ENCODE measurements at places on chromosomes 4 and X.

- peak; percentile 32 for DNase-seq
Measured at GRCh38 chr4:76420762-76421581, at the start of gene CCDC158. CCDC158 (minus strand) TSS chr4:76421141; CDS start chr4:76403207, 17,934 bp downstream.

- no peak for DNase-seq
Measured at GRCh38 chr4:81740487-81740886, 268.8 kb upstream of the RASGEF1B start.

- peak; percentile 3 for DNase-seq
Measured at GRCh38 chr4:113248320-113248719, 198.9 kb downstream of the ANK2 start.

DNA sequence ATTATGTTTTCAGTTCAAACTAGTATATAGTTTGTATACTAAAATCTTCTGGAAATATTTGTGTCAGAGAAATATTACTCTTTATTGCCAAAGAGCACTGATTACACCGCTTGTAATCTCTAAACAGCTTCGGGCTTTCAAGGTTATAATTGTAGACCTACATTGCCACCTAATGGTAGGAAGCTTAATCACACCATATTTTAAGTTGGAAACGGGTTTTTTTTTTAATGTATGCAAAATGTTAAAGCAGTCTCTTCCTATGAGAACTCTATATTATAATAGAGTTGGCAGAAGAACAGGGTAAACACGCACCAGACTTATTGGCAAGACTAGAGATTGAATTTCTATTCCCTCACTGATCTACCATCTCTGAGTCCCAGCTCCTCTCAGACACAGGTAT, 19.5 kb upstream of the NFXL1 start:
- peak; percentile 55 for DNase-seq

- DNase-seq: no peak
Measured at GRCh38 chrX:95382799-95383198, 1301.8 kb upstream of the DIAPH2 start.

GRCh38 chr4:79854856-79855502, 218.1 kb downstream of the ANTXR2 start:
- peak; percentile 49 for DNase-seq

DNA sequence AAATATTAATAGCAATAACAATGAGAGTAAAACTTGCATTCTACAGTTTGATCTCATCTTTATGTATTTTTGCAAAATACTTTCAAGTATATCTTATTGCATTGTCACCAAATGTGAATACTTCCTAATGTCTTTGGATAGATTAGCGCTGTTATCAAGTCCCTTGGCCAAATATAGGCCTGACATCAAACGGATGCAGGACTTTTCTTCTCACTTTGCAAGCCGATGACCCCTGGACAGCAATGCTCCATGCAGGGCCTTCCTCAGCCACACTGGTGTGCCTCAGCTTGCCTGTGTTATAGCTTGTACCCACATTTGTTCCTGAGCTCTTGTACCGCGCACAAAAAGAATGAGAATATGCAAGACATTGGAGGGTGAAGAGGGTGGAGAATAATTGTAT, 18.0 kb upstream of the NMU start:
- no peak for DNase-seq

DNA sequence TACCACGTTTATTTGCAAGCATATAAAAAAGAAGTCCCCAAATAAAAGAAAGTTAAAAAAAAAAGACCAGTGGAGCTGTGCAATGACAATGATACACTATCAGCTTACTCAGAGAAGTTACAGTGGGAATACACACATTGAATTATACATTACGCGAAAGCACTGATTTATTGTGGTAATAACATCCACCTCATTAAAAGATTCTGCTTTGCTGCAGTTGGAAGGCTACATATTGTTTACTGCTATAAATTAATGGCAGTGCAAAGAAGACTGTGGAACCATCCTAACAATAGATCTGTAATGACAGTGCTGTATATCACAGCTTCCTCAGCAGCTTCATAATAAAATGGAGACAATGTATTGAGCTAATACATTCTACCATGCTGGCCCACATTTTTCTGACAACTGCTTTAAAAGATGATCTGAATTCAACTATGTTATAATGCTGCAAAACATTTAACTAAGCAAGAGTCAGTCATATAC, 142.5 kb upstream of the MAB21L2 start:
- DNase-seq: no peak
